Stimulated activated CD4-positive, alpha-beta T cell treated with anti-CD3 and anti-CD28 coated beads, Interleukin-4, amount 100 ng/mL, for 24 hours (primary cell): ENCODE measurements at places on chromosomes 7 and 10.

- no peak for DNase-seq
Measured at GRCh38 chr10:17586821-17587234, 30.3 kb downstream of the HACD1 start.

- no peak for DNase-seq
Measured at GRCh38 chr7:100465299-100465698, 1.2 kb upstream of the SPACDR start.

DNA sequence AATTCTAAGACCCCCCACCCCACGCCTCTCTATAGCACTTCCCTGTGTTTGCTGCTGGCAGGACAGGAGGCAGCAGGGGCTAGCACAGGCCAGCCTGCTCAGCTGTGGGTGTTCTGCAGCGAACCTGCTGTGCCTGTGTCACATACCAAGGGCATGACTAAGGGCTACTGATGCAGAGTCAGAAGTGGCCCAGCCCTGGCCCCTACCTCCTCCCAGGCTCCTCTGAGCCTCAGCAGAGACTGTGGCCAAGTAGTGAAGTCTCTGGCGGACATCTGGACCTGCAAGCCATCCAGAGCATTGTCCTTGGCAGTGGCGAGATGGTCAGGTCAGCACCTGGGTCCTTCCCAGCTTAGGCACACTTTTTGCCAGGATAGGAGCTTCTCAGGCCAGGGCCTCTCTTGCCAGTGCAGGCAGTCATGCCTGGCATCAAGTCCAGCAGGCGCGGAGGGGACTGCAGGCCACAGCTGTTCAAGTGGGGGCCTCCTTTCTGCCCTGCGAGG, 116.3 kb upstream of the RET start:
- no peak for DNase-seq

DNA sequence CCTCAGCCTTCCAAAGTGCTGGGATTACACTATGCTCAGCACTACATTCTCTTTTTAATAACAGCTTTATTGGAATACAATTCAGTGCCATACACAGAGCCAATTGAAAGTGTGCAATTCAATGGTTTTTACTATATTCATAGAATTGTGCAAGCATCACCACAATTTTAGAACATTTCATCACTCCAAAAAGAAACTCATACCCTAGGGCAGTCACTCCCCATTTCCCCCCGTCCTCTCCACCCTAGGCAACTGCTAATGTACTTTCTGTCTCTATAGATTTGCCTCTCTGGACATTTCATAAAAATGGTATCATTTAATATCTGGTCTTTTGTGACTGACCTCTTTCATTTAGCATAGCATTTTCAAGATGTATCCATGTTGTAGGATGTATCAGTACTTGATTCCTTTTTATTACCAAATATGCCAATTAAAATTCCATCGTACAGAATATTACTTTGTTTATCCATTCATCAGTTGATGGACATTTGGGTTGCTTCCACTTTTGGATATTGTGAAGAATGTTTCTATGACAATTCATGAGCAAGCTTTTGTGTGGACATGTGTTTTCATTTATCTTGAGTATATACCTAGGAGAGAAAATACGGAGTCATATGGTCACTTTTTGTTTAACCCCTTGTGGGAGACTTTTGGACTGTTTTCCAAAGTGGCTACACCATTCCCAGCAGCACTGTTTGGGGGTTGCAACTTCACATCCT, 6.3 kb upstream of the XPNPEP1 start:
- no peak for DNase-seq

GRCh38 chr10:128723631-128724205, 597.5 kb upstream of the MKI67 start:
- no peak for DNase-seq

DNA sequence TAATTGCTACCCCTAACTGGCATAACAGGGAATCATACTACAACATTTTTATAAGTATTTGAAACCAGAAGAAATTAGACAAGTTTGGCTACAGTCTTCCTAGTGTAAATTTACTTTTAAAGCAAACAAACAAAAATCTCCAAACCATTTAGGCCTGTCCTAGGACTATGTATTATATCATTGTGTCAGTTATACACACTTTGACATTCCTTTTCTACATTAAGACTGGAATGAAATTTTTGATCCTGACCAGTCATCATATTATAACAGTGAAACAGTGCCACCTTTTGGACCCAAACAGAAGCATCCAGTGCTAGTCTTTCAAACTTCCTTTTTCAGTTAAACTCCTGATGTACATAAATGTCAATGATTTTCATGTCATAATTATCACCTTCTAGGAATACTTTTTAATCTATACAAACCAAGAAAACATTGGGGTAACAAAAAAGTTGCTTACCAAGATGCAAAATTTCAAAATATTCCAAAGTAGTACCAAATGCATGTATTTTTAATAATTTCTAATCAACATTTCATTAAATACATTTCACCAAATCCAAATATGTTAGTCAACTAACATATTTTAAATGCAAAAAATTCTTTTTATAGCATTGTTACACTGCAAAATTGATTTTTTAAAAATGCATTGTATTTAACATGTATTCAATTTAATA, 75.7 kb downstream of the IMMP2L start:
- peak; percentile 9 for DNase-seq

- DNase-seq, result no peak
Measured at GRCh38 chr7:144513334-144513733, 109.8 kb upstream of the NOBOX start.

GRCh38 chr7:8133188-8133848, 128.6 kb downstream of the ICA1 start:
- no peak for DNase-seq

- no peak for DNase-seq
Measured at GRCh38 chr7:157607218-157607617, 270.4 kb downstream of the DNAJB6 start.

DNA sequence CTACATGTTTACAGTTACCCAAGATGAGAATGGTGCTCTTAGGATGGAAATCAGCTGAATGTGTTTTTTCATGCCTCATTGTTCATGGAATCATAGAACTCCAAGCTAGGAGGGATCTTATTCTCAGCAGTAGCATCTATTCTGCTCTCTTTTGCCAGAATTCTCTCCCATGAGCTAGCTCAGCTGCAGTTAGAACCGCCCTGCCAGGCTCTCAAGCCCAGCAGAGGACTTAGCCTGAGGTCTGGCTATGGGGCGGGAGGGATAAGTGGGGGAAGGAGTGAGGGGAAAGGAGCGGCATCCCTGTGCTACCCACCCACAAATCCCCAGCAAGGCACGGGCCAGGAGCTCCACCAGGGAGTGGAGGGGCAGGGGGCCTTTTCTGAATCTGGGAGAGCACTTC, 120.7 kb upstream of the PLXNA4 start:
- no peak for DNase-seq

- no peak for DNase-seq
Measured at GRCh38 chr10:31604096-31604495, 285.1 kb downstream of the ZEB1 start.

DNA sequence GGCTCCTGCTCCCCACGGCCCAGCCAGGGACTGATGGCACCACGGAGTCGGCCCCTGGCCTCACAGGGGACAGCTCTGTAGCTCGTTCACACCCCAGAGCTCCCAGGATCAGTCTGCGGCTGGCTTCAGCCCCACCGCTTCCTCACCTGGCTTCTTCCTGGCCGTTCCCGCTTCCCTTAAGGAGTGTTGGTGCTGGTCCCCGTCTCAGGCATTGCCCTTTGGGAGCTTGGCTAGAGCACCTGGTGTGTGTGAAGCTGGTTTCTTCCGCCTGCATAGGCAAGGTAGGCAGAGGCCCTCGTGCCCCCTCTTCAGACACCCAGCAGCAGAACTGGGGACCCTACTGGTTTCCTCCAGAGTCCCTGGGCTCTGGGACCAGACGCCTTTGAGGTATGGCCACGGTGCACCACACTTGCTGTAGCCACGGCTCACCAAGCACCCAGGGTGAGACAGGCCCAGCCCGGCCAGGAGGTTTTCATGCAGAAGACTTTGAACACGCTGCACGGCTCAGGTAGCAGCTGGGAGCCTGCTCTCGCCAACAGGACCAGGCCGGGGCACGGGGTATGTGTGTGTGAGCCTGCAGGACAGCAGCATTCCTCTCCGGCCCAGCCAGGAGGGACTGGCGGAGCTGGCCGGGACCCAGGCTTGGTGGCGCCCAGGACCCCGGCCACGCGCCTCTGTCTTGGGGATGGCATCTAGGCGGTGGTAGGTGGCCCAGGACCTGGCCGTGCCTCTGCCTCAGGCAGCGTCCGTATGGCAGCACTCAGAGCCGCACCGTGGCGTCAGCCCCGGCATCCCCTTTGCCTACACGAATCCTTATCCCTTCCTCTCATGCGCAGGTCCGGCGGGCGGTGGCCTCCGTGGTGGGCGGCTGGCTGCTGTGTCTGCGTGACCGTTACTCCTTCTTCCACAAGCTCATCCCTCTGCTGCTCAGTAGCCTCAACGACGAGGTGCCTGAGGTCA, 13.2 kb upstream of the PRKAR1B start:
- no peak for DNase-seq

GRCh38 chr7:128774921-128775320, 673 bp downstream of the OPN1SW start:
- no peak for DNase-seq

DNA sequence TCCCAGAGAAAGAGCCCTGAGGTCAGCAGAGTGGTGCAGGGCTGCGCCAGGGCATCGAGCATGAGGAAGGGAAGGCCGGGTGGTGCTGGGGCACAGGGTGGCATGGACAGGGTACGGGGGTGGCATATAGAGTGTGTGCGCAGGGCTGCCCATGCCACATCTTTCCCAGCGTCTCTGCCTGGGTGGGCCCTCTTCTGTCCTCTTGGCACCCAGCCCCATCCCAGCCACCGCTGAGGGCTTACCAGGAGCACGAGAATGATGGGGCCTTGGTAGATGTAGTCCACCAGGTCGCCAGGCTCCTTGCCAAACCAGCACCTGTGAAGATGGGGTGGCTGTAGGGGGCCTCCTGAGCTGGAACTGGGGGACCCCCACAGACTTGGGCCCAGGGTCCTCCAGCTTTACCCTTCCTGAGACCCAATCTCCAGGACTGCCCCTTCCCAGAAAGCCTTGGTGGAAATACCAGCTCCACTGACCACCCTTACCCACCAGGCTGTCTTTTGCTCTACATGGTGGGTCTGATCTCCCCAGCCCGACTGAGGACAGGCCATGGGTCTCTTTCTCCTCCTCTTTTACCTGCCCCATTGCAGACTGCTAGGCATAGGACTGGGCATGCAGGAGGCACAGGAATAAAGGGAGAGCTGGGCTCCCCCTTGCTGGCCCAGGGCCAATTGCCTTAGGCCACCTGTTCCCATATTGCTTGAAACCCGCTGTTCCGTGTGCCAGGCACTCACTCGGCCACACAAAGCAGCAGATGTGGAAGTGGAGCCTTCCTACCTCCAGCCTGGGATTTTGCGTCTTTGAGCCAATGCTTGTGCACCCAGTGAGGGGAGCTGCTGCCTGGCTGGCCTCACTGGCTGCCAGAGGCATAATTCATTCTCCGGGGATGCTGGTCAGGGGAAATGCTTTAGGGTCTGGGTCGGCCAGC, 21.7 kb downstream of the CRHR2 start:
- no peak for DNase-seq

- DNase-seq, result peak; percentile 37
Measured at GRCh38 chr7:30594048-30594539, 584 bp upstream of the GARS1 start.

DNA sequence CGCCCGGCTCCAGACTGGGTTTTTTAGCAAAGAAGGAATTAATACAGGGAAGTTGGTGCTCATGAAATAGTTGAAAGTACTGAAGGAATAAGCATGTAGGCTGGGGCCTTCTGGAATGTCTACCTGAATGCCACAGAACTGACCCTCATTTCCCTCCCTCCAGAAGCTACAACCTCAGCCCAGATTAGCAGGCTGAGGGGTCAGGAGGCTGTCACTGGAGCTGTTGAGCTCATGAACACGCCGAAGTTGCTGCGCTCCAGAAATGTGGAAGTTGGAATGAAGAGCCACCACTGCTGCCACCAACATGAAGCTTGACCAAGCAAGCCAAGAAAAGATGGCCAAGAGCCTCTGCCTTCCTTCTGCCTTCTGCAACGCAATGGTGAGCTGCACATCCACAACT, 52.2 kb upstream of the KMT2E start:
- no peak for DNase-seq

- DNase-seq, result no peak
Measured at GRCh38 chr10:59079386-59080226, 96.8 kb upstream of the PHYHIPL start.

DNA sequence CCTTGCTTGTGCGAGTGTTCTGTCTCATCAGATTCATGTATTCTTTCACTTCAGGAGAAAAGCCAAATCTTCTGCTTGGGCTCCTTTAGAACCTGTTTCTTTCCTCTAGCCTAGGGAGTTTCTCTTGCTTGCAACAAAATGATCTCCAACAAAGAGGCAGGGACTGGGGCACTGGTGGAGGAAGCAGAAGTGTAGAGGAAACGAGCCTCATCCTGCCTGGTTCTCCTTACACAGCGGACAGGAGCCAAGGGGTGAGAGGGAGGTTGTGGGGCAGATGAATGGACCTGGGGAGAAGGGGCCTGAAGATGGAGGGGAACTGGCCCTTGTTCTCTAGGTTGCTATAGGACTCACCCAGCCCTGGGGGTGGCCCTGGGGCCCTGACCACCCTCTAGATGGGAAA, 141.1 kb downstream of the PKD1L1 start:
- no peak for DNase-seq

DNA sequence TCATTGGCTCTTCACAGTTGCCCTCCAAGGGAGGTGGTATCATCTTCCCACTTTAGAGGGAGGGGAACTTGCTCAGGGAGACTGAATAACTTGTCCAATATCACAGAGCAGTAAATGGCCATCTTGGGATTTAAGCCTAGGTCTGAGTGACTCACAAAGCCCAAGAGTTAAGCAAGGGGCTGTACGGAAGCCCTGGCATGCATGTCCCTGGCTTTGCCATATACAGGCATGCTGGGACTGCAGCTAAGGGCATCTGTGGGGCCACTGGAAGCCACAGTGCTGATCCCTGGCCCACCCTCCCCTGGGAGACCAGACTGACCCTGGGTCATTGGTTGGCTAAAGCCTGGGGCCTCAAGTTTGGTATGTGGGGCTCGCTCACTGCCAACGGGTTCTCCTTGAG, 3.1 kb downstream of the VSIR start:
- DNase-seq, result no peak

DNA sequence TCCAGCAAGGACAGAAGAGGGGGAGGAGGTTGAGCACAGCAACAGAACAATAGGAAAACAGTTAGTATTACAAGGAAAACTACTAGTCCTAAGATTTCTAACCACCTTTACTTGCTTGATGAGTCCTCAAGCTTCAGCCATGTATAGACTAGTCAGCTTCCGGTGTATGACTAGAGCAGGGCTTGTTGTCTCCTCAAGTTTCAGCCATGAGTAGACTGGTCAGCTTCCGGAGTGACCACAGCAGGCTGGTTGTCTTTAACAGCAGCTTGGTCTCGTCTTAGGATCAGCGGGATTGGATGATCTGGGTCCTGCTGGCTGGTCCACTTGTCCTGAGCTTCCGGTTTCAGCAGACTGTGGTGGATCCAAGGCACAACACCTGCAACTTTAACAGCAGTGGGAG, 10.6 kb upstream of the ZNF239 start:
- no peak for DNase-seq

- no peak for DNase-seq
Measured at GRCh38 chr10:44589181-44589943, 204.5 kb upstream of the CXCL12 start.
